ENCODE measurements at places on chromosomes 2 and 18. TPM values are rescaled to one million over a fixed set of nuclear protein-coding genes. Genes with fewer than 3 reads are reported as not detected.

- DNase-seq = peak; percentile 75
Measured at GRCh38 chr2:201116959-201117734, 1.2 kb downstream of the CFLAR start.

- no peak for DNase-seq
Measured at GRCh38 chr2:229703909-229704630, 10.3 kb downstream of the DNER start.

DNA sequence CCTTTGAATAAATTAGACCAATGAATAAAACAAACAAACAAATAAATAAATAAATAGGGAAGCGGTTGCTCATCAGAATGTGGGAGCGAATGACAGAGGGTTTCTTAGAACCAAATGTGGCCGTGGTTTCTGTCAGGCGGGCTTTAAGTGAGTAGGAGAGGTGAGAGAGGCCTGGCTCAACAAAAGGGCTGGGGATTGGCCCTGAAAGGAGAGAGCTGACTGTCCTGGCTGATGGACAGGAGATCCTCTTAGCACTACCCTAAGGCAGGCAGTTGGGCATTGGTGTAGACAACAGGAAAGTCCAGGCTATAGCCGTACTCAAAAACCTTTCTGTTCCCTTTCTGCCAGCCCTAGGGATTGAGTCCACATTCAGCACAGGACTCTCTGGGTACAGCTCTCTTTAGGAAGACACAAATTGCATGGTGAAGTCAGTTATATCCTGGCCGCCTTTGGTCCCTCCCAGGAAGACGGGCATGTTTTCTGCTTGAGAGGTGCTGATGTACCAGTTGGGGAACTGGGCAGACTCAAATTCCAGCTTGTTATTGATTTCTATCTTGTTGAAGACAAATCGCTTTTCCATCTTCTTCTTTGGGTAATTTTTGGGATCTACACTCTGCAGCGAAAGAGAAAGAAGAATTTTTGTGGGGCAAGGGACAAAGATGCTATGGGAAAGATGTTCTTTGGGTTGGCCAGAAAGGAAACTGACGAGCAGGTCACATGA lies 6.5 kb downstream of the IL1B start:
- DNase-seq = no peak

DNA sequence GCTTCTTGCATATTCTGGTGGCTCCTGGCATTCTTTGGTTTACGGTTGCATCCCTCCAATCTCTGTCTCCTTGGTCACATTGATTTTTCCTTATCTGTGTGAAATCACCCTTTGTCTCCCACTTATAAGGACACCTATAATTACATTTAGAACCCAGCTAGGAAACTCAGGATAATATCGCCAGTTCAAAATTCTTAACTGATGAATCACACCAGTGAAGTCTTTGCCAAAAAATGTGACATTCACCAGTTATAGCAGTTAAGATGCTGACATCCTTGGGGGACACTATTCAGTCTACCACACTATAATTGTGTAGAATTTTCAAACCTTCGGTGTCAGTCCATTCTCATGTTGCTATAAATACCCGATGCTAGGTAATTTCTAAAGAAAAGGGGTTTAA lies 320.2 kb downstream of the TMX3 start:
- no peak for DNase-seq

DNA sequence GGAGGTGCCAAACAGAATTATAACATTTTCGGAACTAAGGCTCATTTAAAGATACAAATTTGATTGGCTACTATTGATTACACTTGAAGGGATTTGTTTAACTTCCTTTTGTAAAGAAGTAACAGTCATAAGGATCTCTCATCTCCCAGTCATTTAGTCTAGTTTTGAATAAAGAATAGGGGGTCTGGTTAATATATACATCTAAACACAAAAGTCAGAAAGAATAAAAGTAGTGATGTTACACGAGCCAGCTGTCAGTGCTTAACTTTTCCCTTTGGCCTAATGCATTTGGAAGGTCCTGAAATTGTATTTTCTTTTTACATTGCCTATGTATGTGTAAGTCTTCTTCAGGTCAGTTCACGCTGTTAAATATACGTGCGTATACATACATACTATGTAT lies 8.1 kb downstream of the SEPTIN2 start:
- no peak for DNase-seq

DNA sequence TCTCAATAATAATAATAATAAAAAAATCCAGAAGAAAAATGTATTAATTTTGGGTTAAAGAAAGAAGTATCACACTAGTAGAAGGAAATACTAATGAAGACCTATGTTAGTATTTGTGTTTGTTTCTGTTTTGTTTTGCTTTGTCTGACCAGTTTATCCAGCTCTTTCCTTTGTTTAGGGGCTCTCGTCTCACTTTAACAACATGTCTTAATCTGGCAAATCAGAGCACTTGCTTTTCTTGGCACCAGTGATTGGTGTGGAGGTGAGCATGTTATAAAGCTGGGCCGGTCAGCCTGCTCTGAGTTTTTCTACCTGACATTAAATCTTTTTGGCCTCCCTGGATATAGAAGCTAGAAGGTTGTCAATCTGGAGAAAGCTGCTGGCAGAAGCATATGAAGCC lies 15.1 kb upstream of the MEX3C start:
- no peak for DNase-seq

DNA sequence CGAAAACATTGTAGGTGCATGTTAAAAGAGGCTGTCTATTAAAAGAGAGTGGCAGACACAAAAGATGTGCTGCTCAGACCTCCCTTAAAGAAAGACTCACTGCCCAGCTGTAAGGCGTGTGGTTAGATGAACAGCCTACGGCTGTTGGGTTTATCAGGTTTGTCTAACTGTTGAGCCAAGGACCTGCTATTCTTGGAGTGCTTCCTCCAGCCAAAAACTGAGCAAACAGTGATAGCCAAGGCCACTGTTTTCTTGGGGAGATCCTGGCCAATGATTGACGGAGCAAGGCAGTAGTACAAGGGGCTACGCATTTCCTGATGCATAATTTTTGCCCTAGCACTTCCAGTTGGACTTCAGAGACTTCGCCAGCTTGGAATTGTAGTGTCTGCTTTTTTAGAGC lies 1.4 kb upstream of the RAB3GAP1 start:
- no peak for DNase-seq

GRCh38 chr18:64191069-64191468 lies 42.2 kb upstream of the LINC00305 start:
- no peak for DNase-seq

GRCh38 chr2:134667541-134667940 lies 51.3 kb downstream of the TMEM163 start:
- DNase-seq = no peak

- DNase-seq = no peak
Measured at GRCh38 chr2:127646487-127647241, 711 bp downstream of the GPR17 start.

- no peak for DNase-seq
Measured at GRCh38 chr2:113080134-113080533, 12.4 kb downstream of the IL1F10 start.

DNA sequence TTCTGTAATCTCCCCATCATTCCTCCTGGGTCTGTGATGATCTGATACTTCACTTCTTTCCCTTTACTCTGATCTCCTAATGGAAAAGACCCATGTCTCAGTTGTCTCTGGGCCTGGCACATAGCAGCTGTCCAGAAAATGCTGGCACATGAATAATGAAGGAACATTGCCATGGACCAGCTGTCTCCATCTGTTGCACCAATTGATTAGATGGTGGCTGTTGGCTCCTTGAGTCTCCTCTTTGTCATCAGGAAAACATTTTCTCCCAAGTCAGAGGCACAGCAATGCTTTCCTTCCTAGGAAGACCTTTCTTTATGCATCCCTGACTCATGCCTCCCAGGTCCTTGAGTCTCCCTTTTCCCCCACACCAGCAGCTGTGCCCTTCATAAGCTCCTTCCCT lies 286.2 kb upstream of the CXCR4 start:
- DNase-seq = no peak

DNA sequence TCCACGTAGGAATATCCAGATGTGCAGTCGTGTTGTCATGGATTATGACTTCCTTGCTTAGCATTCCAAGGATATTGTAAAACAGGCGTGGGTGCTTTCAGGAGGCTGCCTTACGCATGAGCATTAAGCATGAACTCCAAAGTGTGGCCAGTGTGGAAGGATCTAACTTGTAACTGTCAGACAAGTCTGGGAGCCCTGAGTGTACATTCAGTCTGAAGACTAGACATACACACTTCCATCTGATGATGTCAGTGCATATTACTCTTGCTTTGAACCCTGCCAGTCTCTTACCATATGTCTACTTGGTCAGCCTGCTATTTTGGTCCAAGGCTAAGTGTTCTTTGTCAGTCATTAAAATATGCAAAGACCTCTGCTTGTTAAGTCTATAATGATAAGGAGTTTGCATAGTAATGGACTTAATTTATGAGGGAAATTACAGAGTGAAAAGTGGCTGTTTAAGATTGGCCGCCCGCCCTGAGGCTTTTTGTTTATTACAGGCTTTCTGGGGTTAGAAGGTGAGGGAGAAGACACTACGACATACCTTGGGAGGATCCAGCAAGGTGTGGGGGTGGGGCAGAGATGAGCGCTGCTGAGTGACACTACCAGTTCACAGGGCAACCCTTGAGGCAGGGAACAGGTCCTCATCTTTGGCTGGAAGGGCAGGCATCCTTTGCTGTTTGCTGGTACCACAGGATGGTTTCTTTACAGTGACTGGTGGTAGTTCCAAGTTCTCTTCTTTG lies 48.3 kb downstream of the CABLES1 start:
- no peak for DNase-seq

- no peak for DNase-seq
Measured at GRCh38 chr2:20454036-20454981, 7.4 kb downstream of the RHOB start.

Gene EFEMP1
- polyA plus RNA-seq = 115 TPM

Gene THSD7B
- 4.5 TPM for polyA plus RNA-seq

Gene LDAH
- polyA plus RNA-seq = 21.4 TPM
